ENCODE measurements at places on chromosomes 2 and 18.
A peak's percentile ranks its signal among the peaks of the same experiment; 100 is the strongest.

GRCh38 chr18:28439870-28440269 lies 262.9 kb upstream of the CDH2 start:
- H3K4me1 ChIP-seq = no peaks in the 10 kb centered on the region
- H3K4me3 ChIP-seq = no peak overlapping the region
- no peak for DNase-seq
- H3K36me3 ChIP-seq = no peaks in the 10 kb centered on the region
- no peaks in the 10 kb centered on the region for H3K27me3 ChIP-seq

DNA sequence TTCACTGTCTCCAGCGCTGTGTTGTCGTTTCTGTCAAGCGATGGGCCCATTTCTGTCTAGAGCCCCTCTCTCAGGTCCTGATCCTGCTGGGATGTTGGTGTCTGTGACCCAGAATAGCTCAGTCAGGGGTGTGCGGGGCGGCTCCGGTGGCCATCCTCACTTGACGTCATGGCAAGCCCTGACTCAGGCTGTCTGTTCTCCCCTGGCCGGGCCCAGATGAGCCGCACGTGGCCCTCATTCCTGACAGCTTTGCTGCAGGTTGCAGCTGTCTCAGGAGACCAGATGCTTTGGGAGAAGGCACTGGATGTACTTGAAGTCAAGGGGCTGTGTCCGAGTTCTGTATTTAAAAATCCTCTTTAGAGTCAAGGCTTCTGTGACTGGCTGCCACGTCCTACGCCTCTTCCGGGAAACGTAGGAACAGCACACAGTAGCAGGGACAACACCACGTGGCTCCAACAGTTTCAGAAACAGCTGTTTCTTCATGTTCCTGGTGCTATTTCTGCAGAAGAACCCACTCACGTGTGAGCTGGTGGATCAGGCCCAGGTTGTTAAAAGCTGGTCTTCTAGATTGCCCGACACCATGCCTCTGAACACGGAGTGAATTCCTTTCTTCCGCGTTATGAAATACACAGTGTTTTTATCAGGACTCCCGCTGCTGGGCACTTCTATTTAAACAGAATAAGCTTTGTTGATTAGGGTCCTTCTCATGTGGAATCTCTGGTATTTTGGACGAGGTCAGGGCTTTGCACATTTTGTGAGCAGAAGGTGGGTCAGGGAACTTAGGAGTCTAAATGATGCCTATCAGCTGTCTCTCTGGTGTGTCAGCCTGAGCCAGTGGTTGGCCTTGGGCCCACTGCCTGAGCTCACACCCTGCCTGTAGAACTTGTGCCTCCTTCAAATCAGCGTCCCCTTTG lies 28.3 kb upstream of the NTSR2 start:
- H3K27ac ChIP-seq = peak overlapping the region; percentile 65
- H3K4me1 ChIP-seq = peaks cover 24% of the 10 kb centered on the region
- no peaks in the 10 kb centered on the region for H3K36me3 ChIP-seq
- DNase-seq = peak; percentile 89
- no peaks in the 10 kb centered on the region for H3K27me3 ChIP-seq
- H3K4me3 ChIP-seq = no peak overlapping the region

GRCh38 chr2:188439986-188440385 lies 148.3 kb downstream of the GULP1 start:
- H3K36me3 ChIP-seq = no peaks in the 10 kb centered on the region
- no peak for DNase-seq
- no peaks in the 10 kb centered on the region for H3K27me3 ChIP-seq
- no peaks in the 10 kb centered on the region for H3K4me1 ChIP-seq

DNA sequence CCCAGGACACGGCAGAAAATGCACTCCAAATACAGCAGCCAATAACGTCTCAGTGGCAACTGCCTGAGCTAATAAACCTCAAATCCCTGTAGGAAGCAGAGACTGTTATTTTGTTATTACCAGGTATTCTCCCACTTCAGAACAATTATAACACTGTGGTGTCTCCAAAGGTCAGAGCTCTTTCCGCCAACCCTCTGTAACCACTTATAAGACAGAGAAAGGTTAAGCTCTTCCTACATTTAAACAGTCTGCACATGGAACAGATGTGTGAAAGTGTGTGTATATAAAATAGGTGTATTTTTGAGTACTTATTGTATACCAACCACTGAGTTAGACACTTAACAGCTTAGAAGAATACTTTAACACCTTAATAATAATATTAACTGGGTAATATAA lies 64.1 kb downstream of the FBXO15 start:
- no peaks in the 10 kb centered on the region for H3K27me3 ChIP-seq
- no peaks in the 10 kb centered on the region for H3K4me1 ChIP-seq
- H3K36me3 ChIP-seq = no peaks in the 10 kb centered on the region
- DNase-seq = no peak

- H3K27me3 ChIP-seq = no peaks in the 10 kb centered on the region
- no peaks in the 10 kb centered on the region for H3K36me3 ChIP-seq
- peak; percentile 12 for DNase-seq
These were observed 5.5 kb upstream of the GPC1 start for GRCh38 chr2:240429872-240430491.

DNA sequence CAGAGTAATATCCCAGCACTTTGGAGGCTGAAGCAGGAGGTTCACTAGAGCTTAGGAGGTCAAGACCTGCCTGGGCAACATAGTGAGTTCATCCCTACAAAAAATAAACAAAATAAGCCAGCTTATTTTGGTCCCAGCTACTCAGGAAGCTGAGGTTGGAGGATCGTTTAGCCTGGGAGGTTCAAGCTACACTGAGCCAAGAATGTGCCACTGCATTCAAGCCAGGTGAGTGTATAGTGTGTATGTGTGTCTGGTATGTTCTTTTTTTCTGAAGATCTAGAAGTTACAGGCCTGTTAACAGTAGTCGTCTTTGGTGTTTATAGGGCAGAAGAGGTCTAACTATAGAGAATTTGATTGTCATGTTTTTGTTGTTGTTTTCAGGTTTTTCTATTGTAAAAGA lies 40.2 kb downstream of the ZC3H15 start:
- DNase-seq = no peak
- H3K27ac ChIP-seq = no peak overlapping the region
- H3K36me3 ChIP-seq = no peaks in the 10 kb centered on the region
- no peak overlapping the region for H3K4me3 ChIP-seq

GRCh38 chr2:112321375-112322320 lies 46.3 kb downstream of the ZC3H6 start:
- no peak overlapping the region for H3K27ac ChIP-seq
- H3K27me3 ChIP-seq = no peaks in the 10 kb centered on the region
- DNase-seq = no peak
- H3K36me3 ChIP-seq = no peaks in the 10 kb centered on the region
- H3K4me3 ChIP-seq = no peak overlapping the region

GRCh38 chr2:126775300-126775985 lies 119.5 kb downstream of the GYPC start:
- no peak overlapping the region for H3K27ac ChIP-seq
- no peak overlapping the region for H3K4me3 ChIP-seq
- no peaks in the 10 kb centered on the region for H3K27me3 ChIP-seq

GRCh38 chr2:237059155-237059875 lies 26.4 kb upstream of the COPS8 start:
- H3K36me3 ChIP-seq = no peaks in the 10 kb centered on the region
- H3K27ac ChIP-seq = no peak overlapping the region
- peaks cover under 1% of the 10 kb centered on the region for H3K4me1 ChIP-seq
- no peak for DNase-seq
- H3K4me3 ChIP-seq = no peak overlapping the region

DNA sequence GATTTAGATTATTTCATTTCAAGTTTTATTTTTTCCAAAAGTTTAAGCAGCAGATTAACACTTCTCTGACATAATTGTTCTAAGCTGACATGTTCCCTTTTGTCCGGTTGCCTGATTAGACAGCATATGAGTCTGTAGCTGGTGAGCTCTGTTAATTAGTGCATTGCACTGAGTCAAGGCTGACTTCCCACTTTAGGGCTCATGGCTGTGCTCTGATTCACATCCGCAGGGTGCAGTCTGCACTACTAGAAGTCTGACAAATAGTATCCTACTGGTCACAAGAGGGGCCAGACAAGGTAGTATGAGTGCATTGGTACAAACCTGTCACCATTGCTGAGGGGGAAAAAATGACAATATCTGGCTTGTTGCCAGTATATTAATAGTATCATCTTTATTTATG lies 443.9 kb upstream of the ZNF804A start:
- no peaks in the 10 kb centered on the region for H3K4me1 ChIP-seq
- no peak for DNase-seq
- H3K27ac ChIP-seq = no peak overlapping the region
- no peak overlapping the region for H3K4me3 ChIP-seq

DNA sequence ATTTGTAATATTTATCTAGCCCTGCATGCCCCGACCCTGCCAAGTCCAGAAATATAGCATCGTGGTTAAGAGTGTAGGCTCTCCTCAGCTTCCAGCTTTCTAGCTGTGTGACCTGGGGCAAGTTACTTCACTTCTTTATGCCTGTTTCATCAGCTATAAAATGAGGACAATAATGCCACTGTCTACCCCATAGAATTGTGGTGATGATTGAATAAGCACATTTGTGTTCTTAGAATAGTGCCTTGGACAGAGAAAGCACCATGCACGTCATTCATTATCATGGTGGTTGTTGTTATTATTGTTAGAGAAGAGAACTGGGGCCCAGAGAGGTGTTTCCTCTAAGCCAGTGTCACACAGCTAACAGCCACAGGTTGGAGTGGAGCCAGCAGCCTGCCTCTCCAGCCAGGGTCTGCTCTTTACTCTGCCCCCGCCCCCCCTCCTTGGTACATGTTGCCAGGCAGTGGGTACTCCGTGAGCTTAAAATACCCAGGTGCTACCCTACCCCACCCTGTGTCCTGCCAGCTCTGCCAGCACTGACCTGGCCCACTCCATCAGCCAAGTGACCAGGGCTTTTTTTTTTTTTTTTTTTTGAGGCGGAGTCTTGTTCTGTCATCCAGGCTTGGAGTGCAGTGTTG lies 202.1 kb downstream of the CTIF start:
- H3K27me3 ChIP-seq = no peaks in the 10 kb centered on the region
- H3K4me1 ChIP-seq = peaks cover 5% of the 10 kb centered on the region
- no peak overlapping the region for H3K4me3 ChIP-seq
- no peak for DNase-seq
- no peak overlapping the region for H3K27ac ChIP-seq
